ENCODE measurements at places on chromosomes 1 and 21.
A peak's percentile ranks its signal among the peaks of the same experiment; 100 is the strongest.

GRCh38 chr1:9087411-9088125 is 18.1 kb upstream of the SLC2A5 start:
- no peak for DNase-seq

- DNase-seq = no peak
Measured at GRCh38 chr1:75787524-75787923, 1.5 kb downstream of the RABGGTB start.

DNA sequence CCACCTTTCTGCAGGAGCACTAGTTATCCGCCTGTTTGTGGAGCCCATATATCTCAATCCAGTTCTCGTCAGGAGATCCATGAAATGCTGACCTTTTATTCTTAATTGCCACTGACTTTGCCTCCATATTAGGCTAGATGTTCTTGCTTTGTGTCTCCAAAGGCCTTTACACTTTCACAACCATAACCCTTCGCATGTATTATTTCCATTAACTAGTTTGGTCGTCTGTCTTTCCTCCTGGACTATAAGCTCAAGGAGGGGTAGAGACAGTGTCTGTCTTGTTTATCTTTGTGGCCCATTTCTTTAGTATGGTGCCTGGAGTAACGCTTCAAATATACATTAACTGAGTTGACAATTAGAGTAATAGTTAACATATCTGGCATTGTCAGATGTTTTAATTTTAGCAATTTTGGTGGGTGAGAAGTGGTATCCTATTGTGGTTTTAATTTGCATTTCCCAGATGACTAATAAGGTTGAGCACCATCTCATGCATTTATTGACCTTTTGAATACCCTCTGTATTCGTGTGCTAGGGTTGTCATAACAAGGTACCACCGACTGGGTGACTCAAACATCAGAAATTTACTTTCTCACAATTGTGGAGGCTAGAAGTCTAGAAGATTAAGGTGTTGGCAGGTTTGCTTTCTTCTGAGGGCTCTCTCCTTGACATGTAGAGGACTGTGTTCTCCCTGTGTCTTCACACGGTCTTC is 21.7 kb upstream of the IL12RB2 start:
- no peak for DNase-seq

DNA sequence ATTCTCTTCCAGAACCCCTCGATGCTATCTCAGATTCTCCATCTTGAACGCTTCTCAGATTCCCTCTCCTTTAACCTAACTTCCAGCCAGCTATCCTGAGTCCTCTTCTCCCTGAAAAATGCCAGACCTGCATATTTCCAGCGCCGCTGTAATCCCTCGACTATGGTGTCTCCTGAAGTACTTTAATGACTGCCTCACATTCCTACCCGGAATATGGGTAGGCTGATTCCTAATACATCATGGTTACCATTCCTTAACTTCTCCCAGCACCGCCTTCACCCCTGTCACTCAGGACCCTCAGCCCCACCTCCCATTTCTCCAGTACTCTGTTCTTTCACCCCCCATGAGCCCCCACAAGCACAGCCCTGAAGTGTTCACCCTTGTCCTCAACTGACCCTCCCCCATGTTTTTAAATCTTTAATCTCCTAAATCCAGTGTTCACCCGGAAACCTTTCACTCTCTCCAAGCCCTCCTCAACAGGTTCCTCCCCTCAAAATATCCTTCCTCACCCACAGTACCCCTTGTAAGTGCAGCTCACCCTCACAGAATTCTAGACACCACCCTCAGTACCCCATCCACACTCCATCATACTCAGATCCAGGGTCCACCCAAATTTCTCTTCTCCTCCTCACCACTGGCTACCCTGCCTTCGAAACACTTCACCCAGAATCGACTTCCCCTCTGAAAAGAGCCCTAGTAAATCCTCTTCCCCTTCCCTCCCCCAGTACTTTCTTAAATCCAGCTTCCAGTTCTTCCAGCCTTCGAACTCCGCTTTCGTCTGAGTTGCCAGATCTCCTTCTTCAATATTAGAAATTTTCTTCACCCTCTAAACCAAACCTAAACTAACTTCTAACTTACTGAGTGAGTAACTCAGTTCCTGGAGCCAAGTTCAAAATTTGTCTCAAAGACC is 922 bp downstream of the CPT2 start:
- peak; percentile 43 for DNase-seq

- DNase-seq = no peak
Measured at GRCh38 chr1:10920063-10920626, 92.3 kb upstream of the TARDBP start.

DNA sequence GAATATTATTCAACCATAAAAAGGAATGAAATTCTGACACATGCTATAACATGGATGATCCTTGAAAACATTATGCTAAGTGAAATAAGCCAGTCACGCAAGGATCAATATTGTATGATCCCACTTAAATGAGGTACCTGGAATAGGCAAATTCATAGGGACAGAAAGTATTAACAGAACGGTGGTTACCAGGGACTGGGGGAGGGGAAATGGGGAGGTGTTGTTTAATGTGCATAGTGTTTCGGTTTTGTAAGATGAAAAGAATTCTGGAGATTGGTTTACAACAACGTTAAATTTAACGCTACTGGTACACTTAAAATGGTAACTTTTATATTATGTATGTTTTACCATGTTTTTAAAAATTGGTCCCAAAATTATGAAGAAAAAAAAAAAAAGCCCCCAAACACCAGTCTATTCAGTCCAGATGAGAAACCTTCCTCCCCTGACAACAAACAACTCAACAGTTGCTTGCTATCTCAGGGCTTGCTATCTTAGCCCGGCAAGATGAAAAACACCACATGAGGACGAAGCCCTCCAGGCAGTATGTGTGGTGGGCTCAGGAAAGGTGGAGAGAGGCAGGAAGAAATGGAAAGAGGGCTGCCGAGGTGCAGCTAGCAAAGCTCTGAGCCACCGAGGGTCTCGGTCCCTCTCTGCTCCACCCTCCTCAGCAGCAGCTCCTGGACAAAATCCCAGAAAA is 8.5 kb downstream of the NUAK2 start:
- no peak for DNase-seq

- DNase-seq = peak; percentile 78
Measured at GRCh38 chr1:94335950-94336349, 82.2 kb upstream of the ABCD3 start.

GRCh38 chr1:161119092-161119903 is 1.4 kb downstream of the NIT1 start:
- peak; percentile 68 for DNase-seq

- DNase-seq = no peak
Measured at GRCh38 chr21:26842300-26842699, 2.9 kb downstream of the ADAMTS1 start.

DNA sequence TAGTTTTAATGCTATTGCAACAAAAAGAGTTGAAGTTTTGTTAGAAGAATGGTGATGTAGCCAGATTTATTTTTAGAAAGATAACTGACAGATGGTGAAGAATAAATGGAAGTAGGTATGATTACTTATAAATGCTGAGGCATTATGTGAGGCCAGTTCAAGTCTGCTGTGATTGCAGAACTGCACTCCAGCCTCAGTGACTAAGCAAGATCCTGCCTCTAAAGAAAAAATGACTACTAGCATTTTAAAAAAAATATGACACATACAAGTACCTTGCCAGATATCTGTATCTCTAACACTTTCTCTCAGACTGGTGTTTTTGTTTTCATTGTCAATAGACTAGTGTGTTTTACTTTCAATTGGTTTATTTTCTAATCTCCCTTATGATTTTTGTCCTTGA is 1242.4 kb upstream of the ADGRL4 start:
- no peak for DNase-seq

GRCh38 chr1:37152491-37152890 is 118.2 kb upstream of the GRIK3 start:
- DNase-seq = no peak

All from suppressor macrophage (primary cell).